ENCODE measurements at places on chromosomes 1 and 21.

DNA sequence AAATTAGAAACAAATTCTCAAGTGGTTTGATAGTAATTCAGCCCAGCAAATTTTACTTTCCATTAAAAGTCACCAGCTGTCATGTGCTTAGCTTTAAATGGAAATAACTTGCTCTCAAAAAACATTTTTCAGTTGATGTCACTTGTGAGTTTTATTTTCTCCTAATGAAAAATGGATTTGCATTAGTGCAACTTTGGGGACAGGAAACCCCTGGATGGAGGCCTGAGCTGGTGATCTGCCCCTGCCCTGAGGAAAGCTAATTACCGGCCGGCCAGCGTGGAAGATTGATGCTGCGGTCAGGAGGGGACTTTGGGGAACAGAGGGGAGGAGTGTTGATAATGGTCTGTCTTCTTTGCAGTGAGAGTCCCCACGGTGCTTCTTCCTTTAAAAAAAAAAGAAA, 66.8 kb upstream of the ANGPTL1 start:
- DNase-seq: no peak

DNA sequence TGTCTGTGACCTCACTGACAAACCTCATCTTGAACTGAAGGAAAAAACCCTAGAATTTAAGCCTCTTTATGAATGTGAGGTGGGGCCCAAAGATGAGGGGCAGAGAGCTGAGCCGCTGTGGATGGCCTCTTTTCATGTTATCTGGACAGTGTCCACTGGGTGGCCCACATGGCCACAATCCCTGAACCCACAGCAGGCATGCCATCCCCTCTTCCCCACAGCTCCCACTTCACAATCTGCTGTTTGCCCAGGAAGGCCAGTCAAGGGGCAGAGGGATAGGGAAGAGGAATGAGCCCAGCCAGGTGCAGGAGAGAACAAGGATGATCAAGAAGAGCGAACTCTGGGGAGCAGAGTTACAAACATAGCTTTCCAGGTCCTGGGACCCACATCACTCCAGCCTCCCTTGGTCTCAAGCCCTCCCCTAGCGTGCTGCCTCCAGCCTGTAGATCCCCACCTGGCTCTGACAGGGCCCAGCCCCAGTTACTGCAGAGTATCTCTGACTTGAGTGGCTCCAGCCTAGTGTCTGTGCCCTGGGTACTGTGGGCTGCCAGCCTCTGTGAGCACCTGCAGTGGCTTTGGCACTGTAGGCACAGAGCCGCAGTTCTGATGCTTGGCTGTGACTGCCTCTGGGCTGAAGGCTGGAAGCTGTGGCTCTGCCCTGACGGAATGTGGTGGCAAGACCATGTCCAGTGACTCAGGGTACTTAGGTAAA, 1.9 kb upstream of the SLFNL1 start:
- no peak for DNase-seq

GRCh38 chr1:212692774-212693644, 6.6 kb downstream of the BATF3 start:
- DNase-seq: no peak

- DNase-seq: no peak
Observed at GRCh38 chr1:168091063-168091462, 45.7 kb downstream of the GPR161 start.

- DNase-seq: peak; percentile 79
Observed at GRCh38 chr1:40153073-40153770, 8.0 kb upstream of the RLF start.

- no peak for DNase-seq
Observed at GRCh38 chr1:8764293-8764937, 53.0 kb downstream of the RERE start.
